ENCODE measurements at places on chromosomes 2 and 18. TPM values are rescaled to one million over a fixed set of nuclear protein-coding genes. Genes with fewer than 3 reads are reported as not detected.

GRCh38 chr18:34872066-34872465 lies 162.0 kb downstream of the DTNA start:
- no peaks in the 10 kb centered on the region for H3K27me3 ChIP-seq
- no peak for DNase-seq
- H3K4me1 ChIP-seq: no peaks in the 10 kb centered on the region
- no peak overlapping the region for H3K27ac ChIP-seq
- H3K4me3 ChIP-seq: no peak overlapping the region

DNA sequence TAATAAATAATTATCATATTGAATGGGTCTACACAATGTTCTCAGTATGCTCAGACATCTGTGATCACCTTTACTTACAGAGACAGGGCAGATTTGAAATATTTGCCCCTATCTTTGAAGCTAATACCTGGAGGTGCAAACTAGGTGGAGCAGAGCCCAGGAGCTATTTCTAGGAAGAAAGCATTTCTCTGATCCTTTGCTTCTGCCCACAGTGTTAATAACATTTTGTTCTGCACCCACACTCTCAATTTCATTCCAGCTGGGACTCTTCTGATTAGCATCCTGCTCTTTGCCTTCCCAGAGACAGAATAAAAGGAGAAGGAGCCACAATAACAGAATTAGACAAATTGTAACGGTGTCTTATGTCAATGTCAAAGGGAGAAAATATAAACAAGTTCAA lies 11.6 kb upstream of the SCN2A start:
- no peaks in the 10 kb centered on the region for H3K4me1 ChIP-seq
- no peaks in the 10 kb centered on the region for H3K36me3 ChIP-seq
- no peak for DNase-seq
- H3K27me3 ChIP-seq: peaks cover 4% of the 10 kb centered on the region
- H3K27ac ChIP-seq: no peak overlapping the region

DNA sequence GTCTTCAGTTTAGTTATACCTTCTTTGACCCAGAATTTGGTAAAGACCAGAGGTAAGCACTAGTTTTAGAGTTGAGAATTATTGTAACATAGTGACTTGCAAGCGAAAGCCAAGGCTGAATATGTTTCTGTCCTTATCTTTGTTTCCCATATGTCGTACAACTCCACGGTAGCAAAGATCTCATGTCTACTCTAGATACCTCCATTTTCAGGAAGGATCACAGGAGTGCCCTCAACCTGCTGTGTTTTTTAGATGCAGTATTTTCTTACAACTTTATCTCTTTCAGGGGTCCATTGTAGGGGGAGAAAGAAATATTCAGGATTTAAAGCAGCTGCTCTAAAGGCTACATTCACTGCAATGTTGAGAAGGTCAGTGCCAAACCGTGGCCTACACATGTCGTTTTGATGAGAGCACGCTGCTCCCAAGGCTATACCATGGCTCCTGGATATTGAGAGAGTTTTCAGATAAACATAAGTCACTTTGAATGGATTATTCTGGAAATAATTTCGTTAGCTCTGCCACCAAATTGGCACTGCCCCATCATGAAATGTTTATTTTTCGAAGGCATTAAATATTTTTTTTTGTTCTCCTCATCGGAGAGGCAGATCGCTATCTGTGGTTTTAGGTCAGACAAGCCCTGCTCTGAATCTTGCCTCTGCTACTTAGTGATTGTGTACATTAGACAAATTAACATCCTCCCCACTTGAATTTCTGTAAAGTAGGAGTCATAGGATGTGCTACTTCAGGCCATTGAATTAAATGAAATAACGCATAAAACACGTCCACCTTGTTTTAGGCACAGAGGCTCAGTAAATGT lies 2.1 kb downstream of the RHBDD1 start:
- no peak for DNase-seq
- peaks cover 21% of the 10 kb centered on the region for H3K4me1 ChIP-seq
- H3K27ac ChIP-seq: peak overlapping the region; percentile 33
- peaks cover 13% of the 10 kb centered on the region for H3K36me3 ChIP-seq
- peak overlapping the region; percentile 56 for H3K4me3 ChIP-seq
- H3K27me3 ChIP-seq: no peaks in the 10 kb centered on the region

DNA sequence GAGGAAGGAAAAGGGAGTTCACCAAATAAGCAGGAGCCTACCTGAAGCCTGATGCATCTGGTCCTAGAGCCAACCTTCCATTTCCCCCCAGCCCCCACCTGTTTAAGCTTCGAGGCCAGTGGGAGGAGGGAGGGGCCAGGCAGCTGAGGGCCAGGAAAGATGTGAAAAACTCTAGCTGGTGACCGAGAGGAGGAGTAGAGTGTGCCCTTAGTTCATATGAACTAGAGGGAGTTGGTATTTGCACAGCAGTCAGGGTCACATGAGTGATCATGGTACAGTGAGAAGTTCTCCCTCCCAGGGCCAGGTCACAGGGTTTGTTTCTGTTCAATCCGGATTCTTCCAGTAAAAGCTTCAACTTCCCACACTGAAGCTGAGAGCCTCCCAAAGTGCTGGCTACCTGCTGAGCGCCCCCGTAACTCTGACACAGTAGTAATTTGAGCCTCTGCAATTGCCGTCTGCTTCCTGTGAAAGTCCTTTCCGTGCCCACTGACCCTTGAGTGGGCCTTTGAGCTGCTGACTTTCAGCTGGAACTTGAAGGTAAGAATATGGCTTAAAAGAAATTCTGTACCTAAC lies at the start of gene SULT1C2:
TSS of gene SULT1C2 (plus strand) at position 362 of the 573 bp plus-strand sequence. CDS start 4,773 bp downstream, outside the sequence.
- peak within 1 kb of the TSS; percentile 53 for H3K4me3 ChIP-seq
- no peak for DNase-seq
- H3K27ac ChIP-seq: peak within 1 kb of the TSS; percentile 89
- peaks cover 28% of the 10 kb centered on the region for H3K27me3 ChIP-seq
- H3K4me1 ChIP-seq: peaks cover 26% of the 10 kb centered on the region
- H3K36me3 ChIP-seq: peaks cover 2% of the 10 kb centered on the region

DNA sequence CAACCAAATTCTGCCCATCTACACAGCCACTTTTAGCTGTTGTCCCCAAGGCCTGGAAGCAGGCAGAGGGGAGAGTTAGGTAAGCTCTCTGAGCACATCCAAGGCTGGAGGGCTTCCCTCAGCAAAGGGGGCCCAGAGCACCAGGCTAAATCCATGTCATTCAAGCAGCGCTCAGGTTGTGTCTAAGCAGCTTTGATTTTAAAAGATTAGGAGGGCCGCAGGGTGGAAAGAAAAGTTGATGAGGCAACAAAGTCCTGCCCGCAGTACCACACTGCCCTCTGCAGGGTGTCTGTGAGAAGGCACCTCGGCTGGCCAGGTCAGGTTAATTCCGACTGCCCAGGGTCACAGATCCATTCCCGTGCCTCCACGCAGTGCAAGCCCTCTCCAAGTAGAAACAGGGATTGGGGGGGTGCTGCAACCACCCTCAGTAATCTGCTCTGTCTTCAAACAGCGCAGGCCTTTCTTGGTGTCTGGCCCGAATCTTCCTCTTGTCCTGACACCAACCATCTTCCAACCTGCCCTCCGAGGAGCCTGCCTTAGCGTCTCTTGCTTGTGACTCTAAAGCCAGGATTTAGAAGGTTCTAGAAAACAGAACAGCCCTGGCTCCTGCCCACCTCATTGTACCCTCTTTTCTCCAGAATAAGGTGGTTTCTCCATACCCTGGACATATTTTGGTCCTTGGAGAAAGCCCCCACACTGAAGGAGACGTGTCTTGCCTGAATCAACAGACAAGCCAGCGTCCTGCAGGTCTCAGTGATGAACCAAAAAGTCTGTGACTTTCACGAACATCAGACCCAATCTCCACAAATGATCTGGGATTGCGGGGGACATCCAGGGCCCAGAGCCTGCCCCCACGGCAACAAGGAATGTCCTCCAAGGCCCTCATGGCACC lies 289.2 kb downstream of the TNS1 start:
- DNase-seq: peak; percentile 93
- peak overlapping the region; percentile 72 for H3K27ac ChIP-seq
- H3K4me1 ChIP-seq: peaks cover 58% of the 10 kb centered on the region

DNA sequence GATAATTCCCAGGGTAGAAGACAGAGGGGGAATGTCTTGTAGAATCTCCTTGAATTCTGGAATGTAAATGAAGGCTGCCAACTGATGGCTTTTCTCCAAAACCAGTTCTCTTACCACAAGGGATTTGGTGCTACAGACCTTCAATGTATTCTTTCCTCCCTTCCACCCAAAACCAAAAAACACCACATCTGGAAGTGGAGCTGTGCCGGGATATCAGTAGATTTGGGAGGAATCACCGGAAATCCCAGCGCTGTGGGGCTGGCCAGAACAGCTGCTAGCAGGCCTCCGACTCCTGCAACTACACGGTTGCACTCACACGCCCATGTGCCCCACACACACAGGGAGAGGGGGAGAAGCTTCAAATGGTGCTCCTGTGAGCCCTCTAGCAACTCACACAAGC lies 45.7 kb downstream of the RPL31 start:
- DNase-seq: no peak
- no peak overlapping the region for H3K4me3 ChIP-seq
- peaks cover 12% of the 10 kb centered on the region for H3K36me3 ChIP-seq
- H3K27ac ChIP-seq: no peak overlapping the region

GRCh38 chr2:134401081-134401497 lies 147.2 kb downstream of the MGAT5 start:
- peaks cover 40% of the 10 kb centered on the region for H3K4me1 ChIP-seq
- DNase-seq: no peak
- no peak overlapping the region for H3K4me3 ChIP-seq
- peak overlapping the region; percentile 75 for H3K27ac ChIP-seq
- no peaks in the 10 kb centered on the region for H3K36me3 ChIP-seq

- no peak overlapping the region for H3K4me3 ChIP-seq
- H3K27me3 ChIP-seq: no peaks in the 10 kb centered on the region
- no peak overlapping the region for H3K27ac ChIP-seq
- H3K4me1 ChIP-seq: no peaks in the 10 kb centered on the region
Observed at GRCh38 chr2:134583462-134583861, 135.3 kb downstream of the TMEM163 start.

- peak; percentile 76 for DNase-seq
- no peak overlapping the region for H3K4me3 ChIP-seq
- no peaks in the 10 kb centered on the region for H3K4me1 ChIP-seq
- no peak overlapping the region for H3K27ac ChIP-seq
- H3K36me3 ChIP-seq: no peaks in the 10 kb centered on the region
Observed at GRCh38 chr18:79634593-79635426, 44.8 kb upstream of the CTDP1 start.

GRCh38 chr18:36889321-36889720 lies 60.4 kb downstream of the KIAA1328 start:
- H3K27ac ChIP-seq: peak overlapping the region; percentile 10
- H3K36me3 ChIP-seq: peaks cover 2% of the 10 kb centered on the region
- no peak for DNase-seq

GRCh38 chr2:144890828-144891227 lies 370.9 kb upstream of the ZEB2 start:
- peaks cover 16% of the 10 kb centered on the region for H3K4me1 ChIP-seq
- no peak overlapping the region for H3K4me3 ChIP-seq
- no peak overlapping the region for H3K27ac ChIP-seq
- H3K27me3 ChIP-seq: no peaks in the 10 kb centered on the region
- no peak for DNase-seq

GRCh38 chr2:85699325-85699724 lies 5.2 kb downstream of the GNLY start:
- no peaks in the 10 kb centered on the region for H3K36me3 ChIP-seq
- H3K4me3 ChIP-seq: no peak overlapping the region
- H3K27me3 ChIP-seq: no peaks in the 10 kb centered on the region
- H3K4me1 ChIP-seq: peaks cover 22% of the 10 kb centered on the region

The LRRTM1 gene
- total RNA-seq: not detected

The NRP2 gene
- total RNA-seq: 58.4 TPM

The SERPINB11 gene
- total RNA-seq: not detected

The IL36RN gene
- total RNA-seq: not detected

The ANKRD62 gene
- total RNA-seq: not detected

The ZSWIM2 gene
- not detected for total RNA-seq

The SLC9A2 gene
- not detected for total RNA-seq

The PELI1 gene
- 30.2 TPM for total RNA-seq

The IRS1 gene
- total RNA-seq: 20.0 TPM

The UGT1A5 gene
- total RNA-seq: not detected
